ENCODE measurements at places on chromosomes 12 and 14.

DNA sequence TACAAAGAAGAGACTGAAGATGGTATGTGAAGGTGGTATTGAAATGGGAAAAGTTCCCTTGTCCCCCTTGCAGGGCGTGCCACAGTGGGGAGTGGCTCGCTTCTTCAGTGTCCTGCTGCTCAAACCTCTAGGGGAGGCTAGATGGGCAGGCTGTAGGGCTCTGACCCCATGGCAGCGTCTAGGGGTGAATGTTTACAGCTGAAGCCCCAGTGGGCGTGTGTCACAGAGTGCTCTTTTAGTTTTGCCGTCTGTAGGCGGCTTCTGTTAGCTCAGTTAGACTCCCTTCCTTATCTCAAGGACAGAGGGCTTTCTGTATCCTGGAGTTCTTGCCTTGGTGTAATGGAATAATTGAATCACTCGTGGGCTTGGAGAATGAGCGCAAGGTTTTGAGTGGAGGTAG is 266.2 kb downstream of the RAD51B start:
- DNase-seq: no peak

DNA sequence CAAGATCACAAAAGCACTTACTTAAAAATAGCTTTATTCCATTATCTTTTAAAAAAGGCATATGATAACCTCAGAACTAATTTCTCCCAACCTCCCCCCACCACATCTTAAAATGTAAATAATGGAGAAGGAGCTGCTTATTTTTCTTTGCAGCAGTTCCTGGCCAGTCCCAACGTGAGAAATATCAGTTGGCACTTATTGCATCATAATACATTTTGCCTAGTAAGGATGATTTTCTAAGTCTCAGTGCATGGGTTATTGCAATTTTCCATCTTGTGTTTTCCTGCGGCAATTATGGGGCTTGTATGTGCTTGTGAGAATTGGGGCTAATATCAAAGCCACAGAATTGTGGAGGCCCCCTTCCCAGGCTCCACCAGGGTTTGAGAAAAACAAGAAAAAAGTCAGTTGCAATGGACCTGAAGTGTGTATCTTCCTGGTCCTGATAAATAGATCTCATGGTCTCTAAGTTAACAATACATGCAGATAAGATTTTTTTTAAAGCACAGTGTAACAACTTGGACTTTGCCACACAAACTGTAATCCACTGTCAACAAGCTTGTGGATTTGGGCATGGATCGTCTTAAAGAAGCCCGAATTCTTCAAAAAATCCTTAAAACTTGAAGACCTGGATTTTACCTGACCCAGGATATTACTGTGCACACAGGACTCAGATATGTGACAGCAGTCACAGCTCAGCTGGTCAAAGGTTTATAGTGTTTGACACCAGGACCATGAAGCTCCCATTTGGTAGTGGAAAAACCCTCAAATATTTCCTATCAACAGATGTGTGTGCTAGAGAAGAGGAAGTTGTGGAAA is 2.8 kb upstream of the WSB2 start:
- no peak for DNase-seq

DNA sequence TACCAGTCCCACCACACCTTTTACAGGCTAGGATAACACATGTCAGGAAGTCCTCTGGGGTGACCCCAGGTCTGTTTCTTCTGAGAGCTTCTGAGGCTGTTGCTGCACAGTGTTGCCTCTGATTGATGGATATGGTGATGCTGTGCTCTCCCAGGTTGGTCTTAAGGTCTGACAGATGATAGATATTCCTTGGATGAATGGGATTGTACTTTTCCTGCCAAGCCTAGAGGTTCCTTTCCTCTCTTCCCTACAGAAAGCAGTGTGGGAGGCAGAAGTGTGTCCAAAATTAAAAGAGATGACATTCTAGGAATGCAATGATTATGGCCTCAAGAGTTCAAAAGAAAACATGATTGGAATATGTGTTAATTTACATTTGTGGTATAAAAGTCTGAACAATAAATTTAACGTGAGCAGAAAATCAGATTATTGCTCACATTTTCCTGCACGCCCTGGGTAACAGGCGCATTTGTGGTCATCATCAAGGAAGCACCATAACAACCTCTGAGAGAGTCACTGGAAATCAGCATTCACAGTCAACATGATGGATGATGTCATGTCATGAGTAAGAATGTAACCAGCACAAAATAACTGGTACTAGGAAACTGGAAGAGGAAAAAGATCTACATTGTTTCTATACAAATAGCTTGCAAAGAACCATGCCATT is 73.7 kb downstream of the BBS10 start:
- no peak for DNase-seq

DNA sequence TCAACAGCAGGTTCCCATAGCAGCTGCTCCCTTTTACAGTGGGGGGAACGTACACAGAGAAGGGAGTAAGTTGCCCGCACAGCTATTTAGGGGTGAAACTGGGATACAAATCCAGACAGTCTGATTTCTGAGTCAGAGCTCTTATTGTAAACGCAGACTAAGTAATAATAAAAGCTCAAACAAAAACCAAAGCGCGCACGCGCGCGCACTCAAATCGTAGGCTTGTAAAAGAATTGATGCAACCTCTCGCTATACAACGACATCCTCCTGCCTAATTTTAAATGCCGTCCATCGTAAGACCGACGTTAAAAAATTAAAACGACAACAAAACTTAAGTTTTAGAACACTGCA is 747 bp upstream of the DACT1 start:
- DNase-seq: no peak

DNA sequence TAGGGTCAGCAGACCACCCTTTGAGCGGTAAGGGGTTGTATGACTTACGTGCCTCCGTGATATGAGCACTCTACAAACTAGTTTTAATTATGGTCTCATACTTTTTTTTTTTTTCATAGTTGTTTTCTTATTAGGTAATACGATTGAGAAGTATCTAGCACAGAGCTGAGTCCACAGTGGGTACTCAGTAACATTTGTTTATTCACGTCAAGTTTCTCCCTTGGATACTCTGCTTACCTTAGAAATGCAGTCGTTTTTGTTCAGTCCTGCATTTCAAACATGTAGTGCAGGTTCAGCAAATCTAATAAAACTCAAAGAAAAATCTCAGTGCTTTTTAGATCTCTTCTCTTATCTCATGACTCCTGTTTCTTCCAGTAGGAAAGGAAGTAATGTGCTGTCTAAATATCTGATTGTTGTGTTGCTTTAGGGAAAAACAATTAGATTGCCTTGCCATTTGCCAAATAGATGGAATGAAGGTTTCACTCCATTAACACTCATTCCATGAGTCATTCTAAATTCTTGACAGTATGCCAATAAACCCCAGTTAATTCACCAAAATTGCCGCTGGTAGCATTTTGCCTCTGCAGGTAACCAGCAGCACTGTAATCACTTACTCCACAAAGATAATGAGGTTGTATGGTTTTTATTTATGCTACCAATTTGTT is 118.9 kb downstream of the PTCSC3 start:
- no peak for DNase-seq

DNA sequence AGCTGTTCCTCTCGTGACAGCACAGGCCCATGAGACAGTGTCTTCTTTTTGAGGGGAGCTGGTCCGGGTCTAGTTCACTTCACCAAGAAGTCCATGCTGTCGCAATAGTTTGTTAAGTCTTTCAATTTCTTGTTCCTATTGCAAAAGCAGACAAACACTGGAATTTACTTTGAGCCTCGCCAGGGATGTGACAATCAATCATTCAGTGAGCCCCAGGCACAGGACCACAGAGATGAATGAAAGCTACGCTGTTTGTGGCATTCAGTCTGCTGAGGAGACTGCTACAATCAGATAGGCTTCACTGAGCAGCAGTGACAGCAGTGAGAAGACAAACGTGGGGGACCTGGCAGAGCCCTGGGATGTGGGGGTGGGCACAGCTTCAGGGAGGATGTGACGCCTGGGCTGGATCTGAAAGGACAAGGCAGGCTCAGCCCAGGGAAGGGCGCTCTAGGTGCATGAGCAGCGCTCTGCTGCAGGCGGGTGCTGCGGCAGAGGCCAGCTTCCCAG is 35.5 kb downstream of the TCTN1 start:
- no peak for DNase-seq

GRCh38 chr12:47021298-47021697 is 58.1 kb upstream of the PCED1B start:
- no peak for DNase-seq

DNA sequence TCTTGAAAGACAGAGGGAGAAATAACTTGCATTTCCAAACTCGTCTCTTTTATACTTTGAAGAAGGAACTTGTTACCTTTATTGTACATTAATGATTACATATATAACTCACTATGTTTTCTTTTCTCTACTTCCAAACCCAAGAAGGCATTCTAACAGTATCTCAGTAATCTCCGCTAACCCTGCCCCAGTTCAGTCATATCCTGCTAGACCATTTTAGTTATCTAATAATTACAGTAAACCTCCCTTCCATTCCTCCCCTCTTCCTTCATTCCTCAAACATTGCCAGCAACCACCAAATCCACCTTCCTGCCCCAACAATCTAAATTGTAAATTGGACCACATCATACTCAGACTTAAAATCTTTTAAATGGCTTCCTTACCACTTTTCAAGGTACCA is 30.6 kb downstream of the STK38L start:
- no peak for DNase-seq

- DNase-seq: peak; percentile 38
Measured at GRCh38 chr14:21940887-21941856, 267.6 kb upstream of the OR4E1 start.

GRCh38 chr14:36181417-36181816 is 4.9 kb upstream of the PTCSC3 start:
- DNase-seq: no peak

DNA sequence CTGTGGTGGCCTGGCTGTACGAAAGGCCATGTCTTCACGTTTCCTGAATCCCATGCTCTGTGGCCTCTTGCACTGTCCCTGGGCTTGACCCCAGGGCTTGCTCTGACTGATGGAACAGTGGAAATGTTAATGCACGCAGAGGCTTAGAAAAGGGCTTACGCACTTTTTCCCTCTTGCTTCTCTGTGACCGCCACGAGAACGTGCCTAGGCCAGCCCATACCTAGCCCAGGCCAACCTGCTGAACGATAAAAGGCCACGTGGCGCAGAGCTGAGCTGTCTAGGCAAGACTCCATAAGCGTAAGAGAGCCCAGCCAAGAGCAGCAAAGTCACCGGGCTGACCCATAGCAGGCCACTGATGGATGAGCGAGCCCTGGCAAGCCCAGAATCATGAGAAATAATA is 18.3 kb downstream of the TTC7B start:
- no peak for DNase-seq

GRCh38 chr14:86596024-86596423 is 1066.1 kb downstream of the FLRT2 start:
- no peak for DNase-seq

DNA sequence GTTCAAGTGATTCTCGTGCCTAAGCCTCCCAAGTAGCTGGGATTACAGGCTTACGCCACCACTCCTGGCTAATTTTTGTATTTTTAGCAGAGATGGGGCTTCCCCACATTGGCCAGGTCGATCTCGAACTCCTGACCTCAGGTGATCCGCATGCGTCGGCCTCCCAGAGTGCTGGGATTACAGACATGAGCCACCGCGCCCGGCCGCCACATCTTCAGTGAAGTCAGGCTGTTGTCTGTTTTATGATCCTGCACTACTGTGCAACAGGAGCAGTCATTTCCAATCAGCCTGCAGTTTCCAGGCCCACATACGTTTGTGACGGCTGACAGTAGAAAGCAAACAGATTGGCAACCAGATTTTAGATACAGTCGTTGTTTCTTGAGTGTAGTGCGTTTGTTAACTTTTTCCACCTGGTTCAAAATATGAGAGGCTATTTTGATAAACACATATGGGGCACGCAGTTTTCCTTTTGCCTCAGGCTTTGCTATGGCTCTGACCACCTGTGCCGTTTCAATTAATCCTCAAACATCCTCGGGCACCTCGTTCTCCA is 74.8 kb downstream of the LGMN start:
- no peak for DNase-seq

DNA sequence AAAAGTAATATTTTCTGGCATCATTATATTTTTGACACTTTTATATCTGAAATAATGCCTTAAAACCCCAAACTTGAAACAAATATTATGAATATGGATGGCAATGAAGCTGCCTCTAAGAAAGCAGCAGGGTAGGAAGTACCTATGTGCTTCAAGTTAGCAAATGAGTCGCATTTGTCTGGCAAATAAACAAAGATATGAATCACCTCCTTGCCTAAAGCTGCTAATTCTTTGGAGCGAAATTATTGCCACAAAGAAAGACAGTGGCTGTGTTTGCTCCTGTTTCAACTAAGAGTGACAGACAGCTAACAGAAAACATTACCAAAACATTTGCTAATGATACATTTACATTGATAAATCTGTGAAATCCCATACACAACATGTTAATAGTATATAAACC is 854.9 kb downstream of the RPS29 start:
- no peak for DNase-seq

GRCh38 chr14:99271221-99271941 is 616 bp downstream of the BCL11B start:
- no peak for DNase-seq

- DNase-seq: peak; percentile 78
Measured at GRCh38 chr14:29016050-29016900, 249.7 kb downstream of the FOXG1 start.

DNA sequence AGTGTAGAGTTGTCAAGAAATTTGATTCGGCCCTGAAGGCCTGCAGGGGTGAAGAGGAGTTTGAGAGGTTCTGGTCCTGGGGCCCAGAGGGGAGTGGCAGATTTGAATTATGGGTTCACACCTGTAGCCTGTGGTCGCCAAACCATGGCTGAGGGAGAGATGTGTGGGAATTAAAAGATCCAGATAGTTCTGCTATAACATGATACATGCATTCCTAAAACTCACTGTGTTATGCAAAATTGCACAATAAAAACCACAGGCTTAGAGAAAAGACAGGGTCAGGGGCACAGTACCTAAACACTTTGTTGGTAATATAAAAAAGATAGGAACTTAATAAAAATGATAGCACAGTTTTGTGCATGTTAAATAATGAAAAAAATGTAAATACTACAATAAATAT is 106.2 kb downstream of the TMEM30B start:
- DNase-seq: no peak

DNA sequence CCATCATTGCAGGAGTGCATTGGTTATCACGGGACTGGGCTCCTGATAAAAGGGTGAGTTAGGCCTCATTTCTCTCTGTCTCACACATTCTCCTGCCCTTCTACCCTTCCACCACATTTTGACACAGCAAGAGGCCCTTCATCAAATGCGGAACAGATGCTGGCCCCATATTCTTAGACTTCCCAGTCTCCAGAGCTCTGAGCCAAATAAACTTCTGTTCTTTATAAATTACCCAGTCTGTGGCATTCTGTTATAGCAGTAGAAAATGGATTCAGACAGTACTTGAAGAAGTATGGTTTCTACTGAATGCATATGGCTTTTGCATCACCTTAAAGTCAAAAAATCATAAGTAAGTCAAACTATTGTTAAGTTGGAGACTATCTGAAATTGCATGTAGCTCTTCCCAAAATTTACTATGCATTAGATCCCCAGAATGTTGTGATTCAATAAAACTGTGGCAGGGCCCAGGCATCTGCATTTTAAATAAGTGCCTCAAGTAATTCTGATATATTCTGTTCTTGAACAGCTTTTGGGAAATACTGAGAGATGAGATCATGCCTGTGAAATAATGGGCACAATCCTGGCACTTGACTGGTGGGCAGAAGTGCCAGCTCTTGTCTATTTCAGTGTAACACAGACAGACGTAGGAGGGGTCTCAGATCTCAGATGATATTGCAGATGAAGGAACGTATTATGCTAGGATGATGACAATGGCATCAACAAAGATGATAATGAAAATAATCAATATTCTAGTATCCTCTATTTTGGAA is 68.2 kb downstream of the E2F7 start:
- no peak for DNase-seq

GRCh38 chr14:54767139-54767431 is 135.5 kb downstream of the GCH1 start:
- no peak for DNase-seq

- no peak for DNase-seq
Measured at GRCh38 chr12:14803830-14804160, 325 bp downstream of the C12orf60 start.
